ENCODE measurements at places on chromosomes 6 and 20.

- H3K27me3 ChIP-seq: no peaks in the 10 kb centered on the region
- DNase-seq: no peak
- H3K36me3 ChIP-seq: no peaks in the 10 kb centered on the region
- no peaks in the 10 kb centered on the region for H3K4me1 ChIP-seq
Measured at GRCh38 chr6:12622566-12622965, 94.0 kb upstream of the PHACTR1 start.

GRCh38 chr6:135411339-135411738, 86.2 kb downstream of the AHI1 start:
- DNase-seq: no peak
- H3K27ac ChIP-seq: no peak overlapping the region
- no peaks in the 10 kb centered on the region for H3K4me1 ChIP-seq
- no peaks in the 10 kb centered on the region for H3K36me3 ChIP-seq
- no peaks in the 10 kb centered on the region for H3K27me3 ChIP-seq

DNA sequence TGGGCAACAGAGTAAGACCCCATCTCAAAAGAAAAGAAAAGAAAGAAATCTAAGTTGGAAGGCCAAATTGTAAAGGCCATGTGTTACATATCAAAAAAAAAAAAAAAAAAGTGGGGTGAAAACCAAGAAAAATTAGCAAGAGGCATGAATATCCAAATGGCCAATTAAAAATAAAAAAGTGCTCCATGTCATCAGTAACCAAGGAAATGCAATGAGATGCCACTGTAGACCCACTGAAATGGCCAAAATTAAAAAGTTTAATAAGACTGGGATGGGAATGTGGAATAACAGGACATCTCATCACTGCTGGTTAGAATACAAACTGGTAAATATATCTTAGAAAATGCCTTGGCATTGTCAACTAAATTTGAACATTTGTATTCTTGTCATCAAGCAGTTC, 30.1 kb upstream of the BCLAF1 start:
- no peaks in the 10 kb centered on the region for H3K27me3 ChIP-seq
- H3K36me3 ChIP-seq: no peaks in the 10 kb centered on the region
- H3K4me1 ChIP-seq: no peaks in the 10 kb centered on the region
- no peak overlapping the region for H3K4me3 ChIP-seq

DNA sequence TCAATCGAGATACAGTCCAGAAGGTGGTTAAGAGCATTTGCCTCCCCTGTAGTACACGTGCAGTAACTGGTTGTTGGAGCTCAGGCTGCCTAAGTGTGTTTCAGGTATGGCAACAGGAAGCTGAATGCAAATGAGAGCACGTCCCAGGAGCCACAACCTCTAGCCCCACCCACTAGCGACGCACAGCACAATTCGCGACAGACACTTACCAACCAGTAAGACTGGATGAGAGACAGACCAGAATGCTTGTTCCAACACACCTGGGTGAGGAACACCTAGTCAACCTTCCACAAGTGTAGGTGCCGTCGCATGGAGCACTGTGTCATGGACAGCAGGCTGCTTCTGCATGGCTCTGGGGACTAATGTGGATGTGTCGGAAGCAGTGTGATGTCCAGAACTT, 7.2 kb upstream of the SERPINB1 start:
- no peaks in the 10 kb centered on the region for H3K27me3 ChIP-seq
- no peak overlapping the region for H3K4me3 ChIP-seq
- H3K4me1 ChIP-seq: peaks cover 22% of the 10 kb centered on the region
- H3K36me3 ChIP-seq: no peaks in the 10 kb centered on the region

DNA sequence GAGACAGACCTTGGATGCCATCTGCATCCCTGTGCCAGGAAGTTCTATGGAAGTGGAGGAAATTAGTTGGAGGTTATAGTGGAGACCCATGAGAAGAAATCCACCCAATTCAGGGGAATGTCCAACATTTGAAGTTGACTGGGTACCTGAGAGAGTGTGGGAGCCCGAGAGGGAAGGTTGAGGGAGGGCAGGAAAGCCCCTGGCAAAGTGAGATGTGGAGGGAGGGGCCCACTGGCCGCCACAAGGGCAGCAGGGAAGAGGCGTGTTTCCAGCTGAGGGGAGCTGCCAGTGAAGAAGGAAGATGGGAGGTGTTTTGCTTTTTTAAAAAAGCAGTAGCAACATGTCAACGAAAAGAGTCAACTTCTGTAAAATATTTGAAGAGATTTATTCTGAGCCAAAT, 16.3 kb upstream of the SERPINB9 start:
- no peaks in the 10 kb centered on the region for H3K27me3 ChIP-seq
- H3K4me3 ChIP-seq: no peak overlapping the region
- H3K27ac ChIP-seq: no peak overlapping the region
- no peaks in the 10 kb centered on the region for H3K36me3 ChIP-seq

- DNase-seq: no peak
- H3K36me3 ChIP-seq: no peaks in the 10 kb centered on the region
- no peaks in the 10 kb centered on the region for H3K27me3 ChIP-seq
- H3K4me3 ChIP-seq: no peak overlapping the region
Measured at GRCh38 chr20:17935186-17935585, 33.4 kb downstream of the SNX5 start.

DNA sequence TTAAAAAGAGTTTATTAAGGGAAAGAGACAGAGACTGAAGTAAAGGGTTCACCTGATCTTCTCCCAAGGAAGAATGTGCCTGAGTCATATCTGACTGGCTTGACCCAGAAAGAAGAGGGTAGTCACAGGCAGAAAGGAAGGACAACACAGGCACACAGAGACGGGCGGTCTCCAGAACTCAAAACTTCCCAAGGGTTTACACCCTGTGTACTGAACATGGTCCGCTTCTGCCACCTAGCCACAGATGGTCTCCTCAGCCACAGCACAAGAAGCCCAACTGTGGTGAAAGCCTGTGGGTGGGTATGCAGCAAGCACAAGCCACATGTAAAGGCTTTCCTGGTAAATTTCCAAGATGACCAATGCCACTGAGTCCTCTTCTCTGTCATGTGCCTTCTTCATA, 17.2 kb downstream of the UNC5CL start:
- H3K4me3 ChIP-seq: no peak overlapping the region
- peak overlapping the region; percentile 91 for H3K27ac ChIP-seq
- H3K27me3 ChIP-seq: no peaks in the 10 kb centered on the region
- H3K36me3 ChIP-seq: no peaks in the 10 kb centered on the region
- no peak for DNase-seq

GRCh38 chr6:116973976-116974375, 96.9 kb downstream of the RFX6 start:
- no peak overlapping the region for H3K27ac ChIP-seq
- no peaks in the 10 kb centered on the region for H3K36me3 ChIP-seq
- H3K27me3 ChIP-seq: peaks cover 9% of the 10 kb centered on the region
- H3K4me1 ChIP-seq: no peaks in the 10 kb centered on the region
- no peak overlapping the region for H3K4me3 ChIP-seq

- peaks cover 13% of the 10 kb centered on the region for H3K4me1 ChIP-seq
- H3K36me3 ChIP-seq: peaks cover 3% of the 10 kb centered on the region
- no peak overlapping the region for H3K4me3 ChIP-seq
- DNase-seq: no peak
- H3K27ac ChIP-seq: no peak overlapping the region
- H3K27me3 ChIP-seq: no peaks in the 10 kb centered on the region
Measured at GRCh38 chr6:17423026-17423425, 29.6 kb downstream of the CAP2 start.

GRCh38 chr6:71056656-71057055, 99.8 kb upstream of the B3GAT2 start:
- H3K27me3 ChIP-seq: no peaks in the 10 kb centered on the region
- H3K4me1 ChIP-seq: no peaks in the 10 kb centered on the region
- H3K27ac ChIP-seq: no peak overlapping the region
- no peak overlapping the region for H3K4me3 ChIP-seq
- DNase-seq: no peak

DNA sequence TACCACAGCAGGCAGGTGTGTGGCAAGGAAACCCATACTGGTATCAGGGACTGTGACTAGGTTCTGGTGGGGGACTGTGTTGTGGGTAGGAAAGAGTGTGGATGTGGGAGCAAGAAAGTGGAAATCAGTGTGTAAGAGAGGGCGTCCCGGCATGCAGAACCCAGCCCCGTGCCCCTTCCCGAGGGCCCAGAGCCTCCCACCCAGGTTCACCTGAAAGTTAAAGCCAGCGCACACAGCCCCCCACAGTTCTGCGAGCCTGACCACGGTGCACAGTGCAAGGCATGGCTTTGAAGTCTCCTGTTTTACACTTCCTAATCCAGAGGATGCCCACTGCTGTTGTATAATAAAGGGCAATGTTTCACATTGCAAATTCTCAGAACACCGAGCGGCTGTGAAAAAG, 22.7 kb downstream of the MAFB start:
- H3K4me1 ChIP-seq: no peaks in the 10 kb centered on the region
- H3K27me3 ChIP-seq: no peaks in the 10 kb centered on the region
- H3K36me3 ChIP-seq: no peaks in the 10 kb centered on the region
- no peak for DNase-seq
- no peak overlapping the region for H3K4me3 ChIP-seq

DNA sequence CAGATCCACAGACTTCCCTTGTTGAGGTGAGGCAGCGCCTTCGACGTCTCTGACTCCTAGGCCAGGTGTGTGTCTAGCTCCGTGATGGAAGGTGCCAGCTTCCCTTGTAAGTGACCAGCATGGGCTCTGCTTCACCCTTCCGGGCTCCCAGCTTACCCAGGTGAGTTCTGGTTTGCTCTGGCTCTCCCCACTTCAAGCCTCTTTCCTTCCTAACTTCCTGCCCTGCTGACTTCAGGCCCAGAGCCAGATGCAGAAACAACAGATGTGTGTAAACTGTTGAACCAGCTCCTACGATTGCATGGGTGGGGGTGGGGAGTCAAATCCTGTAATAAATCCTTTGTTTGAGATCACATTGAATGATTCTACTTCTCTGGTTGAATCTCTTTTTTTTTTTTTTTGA, 51.6 kb upstream of the BMP6 start:
- no peak for DNase-seq
- no peak overlapping the region for H3K4me3 ChIP-seq

DNA sequence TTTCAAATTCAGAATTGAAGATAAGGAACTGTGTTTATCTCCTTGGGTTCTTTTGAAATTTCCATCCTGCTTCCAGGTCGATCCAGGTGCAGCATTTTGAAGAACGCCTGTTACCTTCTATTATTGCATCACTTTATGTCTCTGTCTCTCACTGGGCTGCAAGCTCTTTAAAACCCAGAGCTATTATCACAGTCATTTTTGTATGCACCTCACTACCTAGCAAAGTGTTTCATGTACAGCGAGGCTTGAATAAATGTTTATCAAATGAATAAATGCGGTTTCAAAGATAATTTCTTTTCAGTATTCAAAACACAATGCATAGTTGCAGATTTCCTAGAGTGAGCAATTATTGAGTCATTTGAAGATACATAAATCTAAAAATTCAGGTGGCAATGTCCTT, 34.2 kb downstream of the GFOD1 start:
- H3K4me1 ChIP-seq: no peaks in the 10 kb centered on the region
- no peak overlapping the region for H3K27ac ChIP-seq
- H3K36me3 ChIP-seq: no peaks in the 10 kb centered on the region

- no peak overlapping the region for H3K4me3 ChIP-seq
- H3K27me3 ChIP-seq: peaks cover 2% of the 10 kb centered on the region
- no peaks in the 10 kb centered on the region for H3K36me3 ChIP-seq
- no peaks in the 10 kb centered on the region for H3K4me1 ChIP-seq
- no peak overlapping the region for H3K27ac ChIP-seq
- no peak for DNase-seq
Measured at GRCh38 chr6:40627316-40627715, 40.2 kb upstream of the LRFN2 start.

DNA sequence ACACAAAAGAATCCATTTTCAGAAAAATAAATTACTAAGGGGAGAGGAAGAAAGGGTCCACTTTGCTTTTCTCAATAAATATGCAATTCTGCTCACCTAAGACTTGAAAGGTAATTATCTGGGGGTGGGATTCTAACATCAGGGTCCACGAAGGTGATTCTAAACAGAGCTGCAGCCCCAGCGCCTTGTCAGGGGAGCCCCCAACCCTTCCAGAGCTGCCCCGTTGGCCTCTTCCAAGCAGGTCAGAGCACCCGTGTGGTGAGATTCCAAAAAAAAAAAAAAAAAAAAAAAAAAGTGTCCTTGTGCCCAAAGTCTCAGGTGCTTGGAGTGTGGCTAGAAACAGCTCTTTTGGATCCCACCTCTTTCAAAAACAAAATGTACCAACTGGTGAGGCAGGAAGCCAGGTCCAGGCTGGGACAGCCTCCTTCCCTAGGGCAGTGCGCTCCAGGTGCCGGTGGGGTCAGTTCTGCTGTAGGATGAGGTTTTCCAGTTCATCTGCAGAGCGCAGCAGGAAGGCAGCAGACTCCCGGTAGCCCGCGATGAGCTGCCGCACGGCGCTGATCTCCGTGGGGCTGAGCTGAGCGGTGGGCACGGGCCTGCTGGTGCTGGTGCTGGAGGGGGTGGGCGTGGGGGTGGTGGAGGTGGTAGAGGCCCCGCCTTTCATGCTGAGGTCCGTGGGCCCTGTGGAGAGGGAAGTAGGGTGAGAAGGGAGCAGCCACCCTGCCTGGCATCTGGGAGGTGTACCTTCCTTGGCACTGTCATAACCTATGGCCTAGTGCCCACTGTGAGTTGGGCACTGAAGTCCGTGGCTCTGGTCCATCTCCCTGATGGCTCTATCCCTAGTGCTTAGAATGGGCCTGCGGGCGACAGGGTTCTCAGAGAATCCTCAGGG, 89.3 kb downstream of the ASXL1 start:
- no peak overlapping the region for H3K4me3 ChIP-seq
- no peak for DNase-seq
- H3K27ac ChIP-seq: no peak overlapping the region
- no peaks in the 10 kb centered on the region for H3K27me3 ChIP-seq
- H3K4me1 ChIP-seq: peaks cover 27% of the 10 kb centered on the region

- H3K4me1 ChIP-seq: no peaks in the 10 kb centered on the region
- H3K36me3 ChIP-seq: no peaks in the 10 kb centered on the region
- no peak overlapping the region for H3K27ac ChIP-seq
- H3K27me3 ChIP-seq: no peaks in the 10 kb centered on the region
- no peak overlapping the region for H3K4me3 ChIP-seq
- DNase-seq: no peak
Measured at GRCh38 chr20:41746635-41747034, 128.5 kb upstream of the CHD6 start.

- no peak for DNase-seq
- H3K27me3 ChIP-seq: no peaks in the 10 kb centered on the region
- H3K36me3 ChIP-seq: no peaks in the 10 kb centered on the region
Measured at GRCh38 chr20:9137001-9137400, 68.1 kb downstream of the PLCB4 start.

DNA sequence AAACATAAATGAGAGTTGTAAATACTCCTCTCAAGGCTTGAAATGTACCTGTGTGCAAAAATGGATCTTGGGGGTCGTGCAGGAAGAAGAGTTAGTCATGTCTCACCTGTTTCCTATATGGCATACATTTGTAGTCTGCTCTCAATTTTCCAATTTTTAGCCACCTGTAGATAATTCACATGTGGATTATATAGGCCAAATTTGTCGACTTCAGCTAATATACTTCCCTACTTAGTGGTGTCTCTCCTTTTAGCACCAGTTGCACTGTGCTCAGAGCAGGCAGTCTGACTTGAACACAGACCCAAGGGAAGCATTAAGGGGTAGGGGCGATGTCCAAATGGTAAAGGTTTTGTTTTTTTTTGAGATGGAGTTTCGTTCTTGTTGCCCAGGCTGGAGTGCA, 1.9 kb downstream of the RBM24 start:
- H3K27me3 ChIP-seq: no peaks in the 10 kb centered on the region
- H3K36me3 ChIP-seq: peaks cover 12% of the 10 kb centered on the region
- H3K4me1 ChIP-seq: peaks cover 15% of the 10 kb centered on the region
- peak overlapping the region; percentile 78 for H3K27ac ChIP-seq
- DNase-seq: no peak
- H3K4me3 ChIP-seq: peak overlapping the region; percentile 83

GRCh38 chr20:3693376-3693775, 11.6 kb upstream of the ADAM33 start:
- H3K4me3 ChIP-seq: no peak overlapping the region
- no peak overlapping the region for H3K27ac ChIP-seq
- DNase-seq: no peak
- no peaks in the 10 kb centered on the region for H3K36me3 ChIP-seq
- H3K4me1 ChIP-seq: no peaks in the 10 kb centered on the region
- no peaks in the 10 kb centered on the region for H3K27me3 ChIP-seq
